ENCODE measurements at places on chromosomes 2 and 18.

DNA sequence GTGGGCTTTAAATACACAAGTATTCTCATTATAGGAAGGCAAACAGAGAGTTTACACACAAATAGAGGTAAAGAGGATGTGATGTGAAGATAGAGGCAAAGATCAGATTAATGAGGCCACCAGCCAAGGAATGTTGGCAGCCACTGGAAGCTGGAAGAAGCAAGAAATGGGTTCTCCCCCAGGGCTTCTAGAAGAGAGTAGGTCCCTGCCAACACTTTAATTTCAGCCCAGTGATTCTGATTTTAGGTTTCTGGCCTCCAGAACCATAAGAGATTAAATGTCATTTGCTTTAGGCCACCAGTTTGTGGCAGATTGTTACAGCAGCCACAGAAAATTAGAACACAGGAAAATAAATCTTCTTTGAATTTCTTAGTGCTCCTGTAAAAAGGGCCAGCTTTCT lies 916.7 kb downstream of the CPS1 start:
- DNase-seq: no peak

GRCh38 chr18:55268151-55268601 lies 308.9 kb upstream of the CCDC68 start:
- no peak for DNase-seq

DNA sequence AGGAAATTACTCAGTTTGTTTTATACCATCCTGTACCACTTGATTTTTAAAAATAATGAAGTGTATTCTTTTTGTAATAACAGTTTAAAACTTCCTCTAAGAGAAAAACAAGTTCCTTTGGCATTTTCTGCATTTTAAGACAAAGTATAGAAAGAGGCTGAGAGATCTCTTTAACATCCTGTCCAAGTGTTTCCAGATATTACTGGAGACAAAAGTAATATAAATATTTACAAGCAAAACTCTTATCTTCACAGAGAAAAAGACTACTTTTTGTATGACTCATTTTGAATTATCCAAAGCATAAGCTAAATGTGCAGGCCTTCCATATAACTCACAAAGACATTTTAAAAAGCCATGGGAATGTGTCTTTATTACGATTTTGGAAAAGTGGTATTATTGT lies 221.1 kb downstream of the RDH14 start:
- no peak for DNase-seq

DNA sequence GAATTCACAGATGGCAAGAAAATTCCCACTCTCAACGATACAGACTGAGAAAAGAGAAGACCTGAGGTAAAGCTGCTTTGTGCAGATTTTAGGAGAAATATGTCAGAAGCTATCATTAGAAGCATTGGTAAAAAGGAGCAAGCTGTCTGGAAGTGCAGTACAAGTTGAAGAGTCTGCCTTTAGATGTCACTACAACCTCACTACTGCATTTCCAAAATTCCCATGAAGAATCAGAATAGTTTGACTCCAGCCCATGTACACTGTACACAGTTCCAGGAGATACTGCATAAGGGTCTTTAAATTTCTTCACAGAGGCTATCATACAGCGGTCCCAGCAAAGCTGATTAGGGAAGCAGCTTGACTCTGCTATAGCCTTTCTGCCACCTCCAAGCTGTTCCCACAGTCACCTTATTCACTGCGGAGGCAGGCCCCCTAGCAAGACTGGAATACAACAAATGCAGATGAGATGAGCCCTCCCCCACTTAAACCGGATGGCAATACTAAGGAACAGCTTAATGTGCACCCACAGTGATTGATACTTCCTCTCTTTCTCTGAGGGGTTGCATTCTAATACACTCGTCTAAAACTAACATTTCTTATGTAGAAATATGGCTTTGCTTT lies 527.4 kb downstream of the TMEM182 start:
- DNase-seq: no peak

GRCh38 chr2:208570066-208570465 lies 163.5 kb downstream of the PTH2R start:
- no peak for DNase-seq

DNA sequence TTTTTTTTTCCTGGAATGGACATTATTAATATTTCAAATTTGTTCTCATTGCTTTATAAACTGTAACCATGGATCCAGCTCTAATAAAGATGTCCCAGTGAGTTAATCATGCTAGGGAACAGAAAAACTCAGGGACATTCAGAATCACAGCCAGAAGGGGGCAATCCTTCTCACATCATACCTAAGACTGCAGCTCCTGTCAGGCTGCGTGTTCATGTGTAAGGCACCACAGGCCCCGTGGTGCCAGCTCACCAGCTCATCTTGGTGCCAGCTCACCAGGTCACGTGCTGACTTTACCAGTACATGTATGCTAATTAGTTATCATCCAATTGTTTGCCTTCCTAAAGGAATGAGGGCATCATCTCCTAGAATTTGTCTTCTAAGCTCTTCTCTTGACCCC lies 84.7 kb upstream of the NEDD4L start:
- no peak for DNase-seq

DNA sequence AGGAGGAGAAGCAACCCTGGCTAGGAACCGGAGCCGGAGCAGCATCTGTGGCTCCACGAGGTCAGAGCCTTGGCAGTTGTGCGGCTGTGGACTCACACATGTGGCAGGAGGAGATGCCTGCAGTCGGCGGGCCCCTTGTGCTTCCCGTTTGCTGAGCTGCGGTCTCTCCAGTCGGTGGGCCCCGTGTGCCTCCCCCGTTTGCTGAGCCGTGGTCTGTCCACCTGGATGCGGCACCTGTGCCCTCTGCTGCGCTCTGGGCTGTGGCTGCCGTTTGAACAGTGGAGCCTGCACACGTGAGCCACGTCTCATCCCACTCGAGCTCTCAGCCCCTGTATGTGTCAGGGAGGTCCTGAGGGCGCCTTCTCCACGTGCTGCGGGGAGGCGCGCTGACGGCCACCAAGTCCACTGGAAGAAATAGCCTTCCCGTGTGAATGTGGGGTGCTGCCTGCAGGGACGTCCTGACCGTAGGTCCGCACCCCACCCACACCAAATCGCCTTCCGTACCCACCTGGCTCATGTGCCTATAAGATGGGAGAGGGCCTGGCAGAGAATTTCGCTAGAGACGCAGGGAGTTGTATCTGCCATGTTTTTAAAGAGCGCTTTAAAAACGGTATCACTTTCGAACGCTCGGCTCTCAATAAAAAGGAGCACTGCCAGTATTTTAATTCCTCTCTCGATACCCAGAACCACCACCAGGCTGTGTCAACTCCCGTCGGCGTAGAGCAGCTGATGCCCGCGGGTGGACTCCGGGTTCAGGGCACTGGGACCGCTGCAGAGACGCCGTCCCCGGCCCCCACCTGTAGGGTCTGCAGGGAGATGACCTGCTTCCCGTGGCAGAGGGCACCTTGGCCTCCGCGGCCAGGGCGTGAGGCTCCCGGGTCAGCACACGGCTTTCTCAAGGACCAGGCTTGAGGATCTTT lies 117.0 kb downstream of the NFATC1 start:
- no peak for DNase-seq

DNA sequence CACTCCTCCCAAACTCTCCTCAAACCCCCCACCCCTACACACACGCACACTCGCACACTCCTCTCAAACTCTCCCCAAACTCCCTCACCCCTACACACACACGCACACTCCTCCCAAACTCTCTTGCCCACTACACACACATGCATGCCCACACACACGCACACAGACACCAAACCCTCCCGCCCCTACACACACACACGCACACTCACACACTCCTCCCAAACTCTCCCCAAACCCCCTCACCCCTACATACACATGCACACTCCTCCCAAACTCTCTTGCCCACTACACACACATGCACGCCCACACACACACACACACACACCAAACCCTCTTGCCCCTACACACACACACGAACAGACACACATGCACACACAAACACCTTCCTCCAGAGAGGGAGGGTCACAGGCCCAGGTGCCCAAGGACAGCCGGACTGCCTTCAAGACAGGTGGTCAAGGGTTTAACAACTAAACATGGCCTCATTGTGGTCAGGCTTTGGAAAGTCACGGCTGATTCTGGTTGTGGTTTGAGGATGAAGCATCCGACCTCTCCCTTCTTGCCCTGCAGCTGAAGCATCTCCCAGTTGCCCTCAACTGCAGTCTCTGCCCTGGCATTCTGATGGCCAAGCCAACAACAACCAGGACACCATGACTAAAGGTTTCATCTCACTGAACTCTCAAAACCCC lies 72.3 kb upstream of the SNTG2 start:
- no peak for DNase-seq

- no peak for DNase-seq
Measured at GRCh38 chr2:120383631-120384340, 37.9 kb downstream of the INHBB start.

DNA sequence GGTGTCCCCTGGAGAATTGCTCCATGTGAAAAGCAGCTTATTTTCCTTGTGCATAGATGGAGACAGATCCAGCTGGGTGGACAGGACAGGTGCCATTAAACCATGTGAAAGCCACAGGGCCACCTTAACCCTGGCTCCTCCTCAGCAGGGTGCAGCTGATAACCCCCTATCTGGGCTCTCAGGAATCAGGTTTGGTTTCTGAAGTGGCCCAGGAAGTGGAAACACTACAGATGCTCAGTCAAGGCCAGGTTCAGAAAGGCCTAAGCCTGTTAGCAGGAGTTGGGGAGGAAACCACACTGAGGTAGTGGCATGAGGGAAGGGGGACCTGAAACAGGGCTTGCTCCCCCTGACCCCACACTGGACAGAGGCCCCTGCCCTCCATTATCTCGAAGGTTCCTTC lies 217.0 kb downstream of the SPP2 start:
- DNase-seq: no peak
